Activated T-cell treated with anti-CD3 and anti-CD28 coated beads for 4 hours (primary cell): ENCODE measurements at places on chromosomes 11 and 22.

DNA sequence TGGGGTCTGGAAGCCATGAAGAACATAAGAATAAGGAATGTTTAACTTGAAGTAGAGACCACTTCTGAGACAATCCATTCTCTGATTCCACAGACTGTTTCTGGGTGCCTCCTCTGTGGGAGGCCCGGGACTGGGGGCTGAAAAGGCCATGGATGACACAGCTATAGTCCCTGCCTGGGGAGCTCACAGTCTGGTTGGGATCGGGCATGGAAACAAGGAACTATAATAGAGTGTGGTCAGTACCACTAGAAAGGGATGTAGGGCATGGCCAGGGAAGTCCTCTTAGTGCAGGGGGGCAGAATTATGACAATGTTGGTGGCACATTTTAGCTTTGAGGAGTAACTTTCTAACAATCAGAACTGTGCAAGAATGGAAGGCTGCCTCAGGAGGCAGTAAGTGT, 9.2 kb upstream of the KCNE3 start:
- no peak for DNase-seq

DNA sequence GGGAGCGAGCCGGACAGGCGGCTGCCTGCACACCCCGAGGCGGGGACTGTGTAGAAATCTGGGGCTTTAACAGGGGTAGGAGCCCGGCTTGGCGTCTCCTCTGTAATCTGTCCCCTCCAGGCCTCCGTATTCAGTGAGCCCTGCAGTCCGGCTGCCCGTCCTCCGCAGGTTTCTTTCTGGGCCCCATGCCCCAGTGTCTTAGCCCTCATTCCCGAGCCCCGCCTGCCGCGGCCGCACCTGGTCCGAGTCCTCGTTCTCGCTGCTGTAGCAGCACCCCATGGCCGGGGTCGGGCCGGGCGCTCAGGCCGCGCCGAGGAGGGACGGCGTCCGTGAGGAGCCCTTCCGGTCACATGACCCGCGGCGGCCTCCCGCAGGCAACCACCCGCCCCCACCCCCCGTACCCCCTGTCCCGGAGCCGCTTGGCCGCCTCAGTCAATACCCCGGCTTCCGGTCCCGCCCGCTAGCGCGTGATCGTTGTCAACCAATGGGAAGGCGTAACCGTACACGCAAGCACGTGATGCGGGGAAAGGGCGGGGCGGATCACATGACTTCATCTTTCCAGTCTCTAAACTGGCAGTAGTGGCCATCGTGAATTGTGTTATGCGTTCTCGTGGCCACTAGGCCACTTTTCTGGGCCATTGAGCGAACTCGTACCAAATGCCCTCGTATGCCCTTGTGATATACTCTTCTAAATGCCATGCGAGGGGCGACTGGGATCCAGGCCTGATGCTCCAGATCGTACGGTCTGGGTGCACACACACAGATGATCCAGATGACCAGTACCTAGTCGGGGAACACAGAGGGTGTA, at the start of gene LAMTOR1:
Gene LAMTOR1, minus strand, starts transcription at position 352 of the 808 bp plus-strand sequence. Its CDS starts 73 bp downstream, at position 279.
- peak; percentile 97 for DNase-seq

DNA sequence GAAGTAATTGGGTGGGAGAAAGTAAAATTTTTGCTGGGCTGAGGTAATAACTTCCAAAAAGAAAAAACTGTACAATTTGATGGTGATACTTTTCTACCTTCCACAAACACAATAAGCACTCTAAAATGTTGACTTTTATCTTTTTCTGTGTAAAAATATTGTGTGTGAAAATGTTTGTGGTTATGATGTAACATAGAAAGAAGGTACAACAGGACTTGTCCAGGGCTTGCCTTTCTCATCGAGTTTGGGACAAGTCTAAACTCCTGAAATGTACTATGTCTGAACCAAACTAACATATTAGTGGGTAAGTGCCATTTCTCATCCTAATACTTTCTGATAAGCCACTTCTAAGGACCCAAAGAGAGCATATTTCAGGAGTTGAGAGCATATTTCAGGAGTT, 174.2 kb upstream of the PDGFD start:
- DNase-seq: no peak

- DNase-seq: peak; percentile 34
Measured at GRCh38 chr22:23182309-23183060, 2.2 kb downstream of the BCR start.

DNA sequence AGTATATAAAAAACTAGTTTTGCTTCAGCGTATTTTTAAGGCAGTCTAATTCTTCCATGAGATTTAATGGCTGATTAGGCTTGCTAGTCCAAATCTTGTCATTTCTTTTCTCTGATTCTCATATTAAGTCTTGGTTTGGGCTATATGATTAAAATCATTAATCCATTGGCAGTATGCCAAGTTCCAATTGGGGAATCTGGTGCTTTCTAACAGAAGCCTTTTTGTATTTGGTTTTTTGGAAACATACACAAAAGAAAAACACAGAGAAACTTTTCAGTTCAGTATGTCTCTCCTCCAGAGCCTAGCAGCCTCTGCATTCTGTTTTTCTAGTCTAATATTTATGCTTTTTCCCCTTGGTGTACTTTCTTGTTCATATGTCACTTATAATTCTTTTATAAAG, 37.9 kb downstream of the SWAP70 start:
- no peak for DNase-seq

GRCh38 chr22:23562186-23562585, 17.9 kb downstream of the IGLL1 start:
- no peak for DNase-seq

DNA sequence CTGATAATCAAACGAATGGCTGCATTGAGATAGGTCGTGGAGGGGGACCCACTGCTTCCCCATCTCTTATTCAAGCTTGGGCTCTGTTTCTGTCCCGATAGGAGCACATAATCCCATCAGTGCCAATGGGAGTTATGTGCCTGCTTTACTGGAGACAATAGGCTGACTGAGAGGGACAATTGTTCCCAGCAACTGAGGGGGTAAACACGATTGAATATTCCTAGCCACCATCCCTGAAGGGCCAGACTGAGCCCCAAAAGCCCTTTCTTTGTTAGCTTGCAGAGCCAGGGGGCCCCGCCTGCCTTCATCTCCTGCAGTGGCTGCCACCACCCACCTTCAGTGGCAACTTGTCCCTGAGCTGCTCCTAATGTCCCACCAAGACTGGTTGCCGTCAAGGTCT, 172.8 kb upstream of the NAV2 start:
- no peak for DNase-seq
